Heart right ventricle (tissue), 16 donors: ENCODE measurements at places on chromosomes 16 and 17. TPM values are rescaled to one million over a fixed set of nuclear protein-coding genes. Genes with fewer than 3 reads are reported as not detected.

GRCh38 chr17:34580685-34581445, 1.5 kb downstream of the TMEM132E start:
- DNase-seq: no peak

DNA sequence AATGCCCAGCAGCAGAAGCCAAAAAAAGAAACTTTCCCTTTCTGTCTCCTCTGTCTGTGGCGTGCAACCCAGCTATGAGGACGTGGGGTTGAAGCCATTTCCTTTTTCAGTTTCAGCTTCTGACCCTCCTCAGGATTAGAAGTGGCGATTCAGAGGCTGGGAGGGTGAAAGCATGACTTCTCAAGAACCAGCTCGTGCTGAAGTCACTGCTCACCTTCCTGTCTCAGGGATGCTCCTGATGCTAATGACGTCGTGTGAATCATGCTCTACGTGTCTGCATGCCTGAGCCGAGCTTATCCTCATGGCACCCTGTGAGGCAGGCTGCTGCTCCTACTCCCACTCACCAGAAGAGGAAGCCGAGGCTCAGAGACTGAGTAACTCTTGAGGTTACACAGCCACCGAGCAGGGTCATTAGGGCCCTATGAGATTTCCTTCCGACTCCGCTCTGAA, 5.7 kb upstream of the LPO start:
- DNase-seq: no peak

DNA sequence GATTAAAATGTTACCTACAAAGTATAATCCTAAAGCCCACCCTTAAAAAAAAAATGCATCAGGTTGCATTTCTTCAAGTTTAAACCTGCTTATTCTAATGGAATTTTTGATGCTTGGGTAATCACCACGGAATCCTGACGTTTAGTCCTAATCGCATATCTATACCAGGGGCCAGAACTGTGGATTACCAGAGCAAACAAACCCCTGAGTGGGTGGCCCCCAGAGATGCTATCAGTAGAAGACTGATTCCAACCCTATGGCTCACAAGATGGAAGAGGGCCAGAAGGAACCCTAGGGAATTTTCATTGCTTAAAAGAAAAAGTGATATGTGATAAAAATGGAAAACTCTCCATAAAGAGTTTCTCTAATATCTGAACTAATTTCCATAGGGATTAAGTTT, 152.2 kb upstream of the NOG start:
- DNase-seq: no peak

- DNase-seq: peak; percentile 81
These were observed 3.3 kb downstream of the CD2BP2 start for GRCh38 chr16:30351586-30352419.

DNA sequence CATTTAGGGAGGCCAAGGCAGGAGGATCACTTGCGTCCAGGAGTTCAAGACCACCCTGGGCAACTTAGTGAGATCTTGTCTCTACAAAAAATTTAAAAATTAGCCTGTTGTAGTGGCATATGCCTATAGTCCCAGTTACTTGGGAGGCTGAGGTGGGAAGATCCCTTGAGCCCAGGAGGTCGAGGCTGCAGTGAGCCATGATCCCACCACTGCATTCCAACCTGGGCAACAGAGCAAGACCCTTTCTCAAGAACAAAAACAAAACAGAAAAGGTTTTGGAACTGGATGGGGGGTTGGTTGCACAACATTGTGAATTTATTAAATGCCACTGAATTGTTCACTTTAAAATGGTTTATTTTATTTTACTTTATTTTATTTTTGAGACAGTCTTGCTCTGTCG, 21.2 kb downstream of the PLXDC1 start:
- no peak for DNase-seq

DNA sequence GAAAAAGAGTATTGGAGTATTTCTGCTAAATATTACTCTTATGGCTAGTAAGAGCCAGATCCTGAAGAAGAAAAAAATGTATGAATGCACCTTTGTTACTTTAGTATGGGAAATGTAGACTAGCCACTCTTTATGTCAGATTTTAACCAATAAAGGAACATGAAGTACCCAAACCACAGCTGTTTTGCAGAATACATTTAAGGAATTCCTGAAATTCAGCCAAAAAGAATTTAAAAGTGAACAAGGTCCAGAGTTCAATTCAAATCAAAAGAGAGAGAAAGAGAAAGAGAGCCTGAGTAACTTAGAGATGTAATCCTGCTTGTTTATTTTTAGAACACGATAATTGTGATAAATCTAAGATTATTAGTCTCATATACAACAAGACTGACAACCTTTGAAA, 1.2 kb downstream of the KCNJ16 start:
- no peak for DNase-seq

Gene MT1F
- 2.0 TPM for polyA plus RNA-seq

DNA sequence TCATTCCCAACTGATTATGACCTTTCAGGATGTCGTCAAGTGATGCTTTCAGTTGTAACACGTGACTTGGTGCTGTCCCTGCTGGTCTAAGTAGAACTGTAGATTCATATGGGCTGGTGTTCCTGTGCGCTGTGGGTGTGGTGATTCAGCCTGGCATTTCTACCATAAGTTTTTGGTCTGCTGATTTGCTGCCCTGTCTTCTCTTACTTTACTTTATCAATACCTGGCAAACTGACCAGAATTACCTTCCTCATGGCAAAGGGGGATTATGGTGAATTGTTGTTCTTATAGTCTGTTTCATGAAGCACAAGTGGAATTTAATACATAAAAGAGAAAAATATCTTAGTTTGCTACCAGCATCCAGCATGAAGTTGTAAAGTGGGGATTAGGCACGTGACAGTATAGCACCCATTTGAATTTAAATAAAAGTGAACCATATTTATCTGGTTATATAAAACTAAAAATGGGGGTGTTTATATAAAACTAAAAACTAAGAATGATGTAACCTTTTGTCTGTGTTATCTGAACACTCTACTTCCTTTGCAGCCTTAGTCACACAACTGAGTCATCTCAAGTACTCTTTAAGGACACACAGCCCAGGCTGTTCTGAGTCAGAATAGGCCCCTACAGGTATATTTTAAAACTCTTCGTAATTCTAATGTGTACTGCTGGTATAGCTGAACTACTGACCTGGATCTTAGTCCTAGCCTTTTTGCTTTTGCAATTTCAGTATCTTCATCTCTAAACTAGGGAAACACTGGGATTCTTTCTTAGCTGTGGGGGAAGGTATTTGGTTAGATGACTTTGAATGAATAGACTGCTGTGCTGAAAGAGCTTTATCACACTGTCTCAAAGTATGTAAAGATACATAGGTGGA, 28.3 kb downstream of the TTC19 start:
- DNase-seq: no peak

- DNase-seq: no peak
These were observed 4.8 kb downstream of the ARRB2 start for GRCh38 chr17:4715063-4715744.
